ENCODE measurements at places on chromosomes 2 and 18. TPM values are rescaled to one million over a fixed set of nuclear protein-coding genes. Genes with fewer than 3 reads are reported as not detected.

The EFEMP1 gene
- 56.8 TPM for total RNA-seq

The GATA6 gene
- 56.9 TPM for total RNA-seq

The SERTAD2 gene
- total RNA-seq = 15.9 TPM

The FAM237A gene
- 0.60 TPM for total RNA-seq

The NGEF gene
- 0.62 TPM for total RNA-seq

The FSHR gene
- total RNA-seq = 0.19 TPM

The MC5R gene
- not detected for total RNA-seq

The SERPINB13 gene
- total RNA-seq = not detected

The ST6GAL2 gene
- total RNA-seq = 0.51 TPM

The COPS9 gene
- 162 TPM for total RNA-seq

The IL36G gene
- not detected for total RNA-seq

The COL4A3 gene
- 2.4 TPM for total RNA-seq

The ZNF516 gene
- total RNA-seq = 24.8 TPM

The POTEI gene
- total RNA-seq = not detected

The DPYSL5 gene
- not detected for total RNA-seq

The CAVIN2 gene
- 73.5 TPM for total RNA-seq

The PGAP1 gene
- 4.9 TPM for total RNA-seq

The FIGLA gene
- total RNA-seq = not detected

The CEBPZ gene
- total RNA-seq = 22.4 TPM

The EN1 gene
- total RNA-seq = not detected

The APOB gene
- total RNA-seq = 8.1 TPM

The DNAJC5G gene
- total RNA-seq = 1.0 TPM

The LYG2 gene
- not detected for total RNA-seq

The LYPD6B gene
- not detected for total RNA-seq

The SKOR2 gene
- not detected for total RNA-seq

The GULP1 gene
- 5.1 TPM for total RNA-seq

The TCF7L1 gene
- total RNA-seq = 7.4 TPM

The TMEM37 gene
- total RNA-seq = 3.6 TPM

The TNS1 gene
- total RNA-seq = 844 TPM

The DNMT3A gene
- total RNA-seq = 21.1 TPM

The RGPD4 gene
- total RNA-seq = not detected

The OTOF gene
- 0.10 TPM for total RNA-seq

The INHBB gene
- total RNA-seq = 9.2 TPM

The MYO7B gene
- 0.85 TPM for total RNA-seq

The ANKRD23 gene
- 20.8 TPM for total RNA-seq

The ATIC gene
- total RNA-seq = 47.6 TPM

The HS6ST1 gene
- 17.6 TPM for total RNA-seq

The SERPINB10 gene
- not detected for total RNA-seq

The CDH2 gene
- 342 TPM for total RNA-seq

The ANO7 gene
- 2.9 TPM for total RNA-seq

The SDC1 gene
- 0.27 TPM for total RNA-seq

The KCNIP3 gene
- 5.5 TPM for total RNA-seq

The CCDC178 gene
- not detected for total RNA-seq

The GPR39 gene
- total RNA-seq = not detected

The CAPN14 gene
- total RNA-seq = 0.25 TPM

The ADNP2 gene
- 12.4 TPM for total RNA-seq

The DSC1 gene
- total RNA-seq = 7.5 TPM

The EVA1A gene
- total RNA-seq = 0.57 TPM

The EMILIN1 gene
- 6.8 TPM for total RNA-seq

The GPR55 gene
- total RNA-seq = not detected

The KDM3A gene
- total RNA-seq = 53.7 TPM

The CTAGE1 gene
- not detected for total RNA-seq

The GAD1 gene
- not detected for total RNA-seq

The TXNDC2 gene
- not detected for total RNA-seq

The CYP26B1 gene
- total RNA-seq = 6.3 TPM

The TNFRSF11A gene
- 0.72 TPM for total RNA-seq

Data from heart right ventricle (tissue), 16 donors.